GM12864 (cell line): ENCODE measurements at places on chromosomes 7 and 10.

DNA sequence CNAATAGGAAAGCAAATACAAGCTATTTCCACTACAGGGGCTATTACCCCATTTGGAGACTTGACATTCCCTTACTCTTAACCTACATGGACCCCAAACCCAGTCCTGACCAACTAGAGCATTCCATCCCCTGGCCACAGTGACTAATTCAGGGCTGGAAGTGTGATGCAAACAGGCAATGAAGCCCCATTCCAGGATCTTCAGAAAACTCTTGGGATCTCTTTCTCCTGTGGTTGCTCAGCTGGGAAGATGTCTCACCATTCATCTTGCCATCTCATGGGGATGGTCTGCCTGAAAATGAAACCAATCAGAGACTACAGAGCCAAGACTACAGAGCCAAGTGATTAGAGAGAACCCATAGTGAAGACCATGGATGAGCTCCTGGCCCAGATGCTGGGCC, 206.2 kb downstream of the ZNF365 start:
- no peak for DNase-seq

- no peak for DNase-seq
Observed at GRCh38 chr10:17878896-17879295, 69.7 kb downstream of the MRC1 start.

- no peak for DNase-seq
Observed at GRCh38 chr10:32400961-32401360, 45.0 kb upstream of the CCDC7 start.

GRCh38 chr7:156156734-156157408, 344.6 kb upstream of the SHH start:
- no peak for DNase-seq

- DNase-seq: no peak
Observed at GRCh38 chr7:11636274-11636673, 195.7 kb downstream of the THSD7A start.

DNA sequence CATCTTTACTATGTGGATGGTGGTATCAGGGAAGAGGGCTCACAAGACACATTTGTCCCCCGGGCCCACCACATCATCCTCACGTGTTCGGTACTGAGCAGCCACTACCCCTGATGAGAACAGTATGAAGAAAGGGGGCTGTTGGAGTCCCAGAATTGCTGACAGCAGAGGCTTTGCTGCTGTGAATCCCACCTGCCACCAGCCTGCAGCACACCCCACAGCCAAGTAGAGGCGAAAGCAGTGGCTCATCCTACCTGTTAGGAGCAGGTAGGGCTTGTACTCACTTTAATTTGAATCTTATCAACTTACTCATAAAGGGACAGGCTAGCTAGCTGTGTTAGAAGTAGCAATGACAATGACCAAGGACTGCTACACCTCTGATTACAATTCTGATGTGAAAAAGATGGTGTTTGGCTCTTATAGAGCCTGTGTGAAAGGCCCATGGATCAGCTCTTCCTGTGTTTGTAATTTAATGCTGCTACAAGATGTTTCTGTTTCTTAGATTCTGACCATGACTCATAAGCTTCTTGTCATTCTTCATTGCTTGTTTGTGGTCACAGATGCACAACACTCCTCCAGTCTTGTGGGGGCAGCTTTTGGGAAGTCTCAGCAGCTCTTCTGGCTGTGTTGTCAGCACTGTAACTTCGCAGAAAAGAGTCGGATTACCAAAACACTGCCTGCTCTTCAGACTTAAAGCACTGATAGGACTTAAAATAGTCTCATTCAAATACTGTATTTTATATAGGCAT, 9.1 kb upstream of the CSGALNACT2 start:
- DNase-seq: no peak

DNA sequence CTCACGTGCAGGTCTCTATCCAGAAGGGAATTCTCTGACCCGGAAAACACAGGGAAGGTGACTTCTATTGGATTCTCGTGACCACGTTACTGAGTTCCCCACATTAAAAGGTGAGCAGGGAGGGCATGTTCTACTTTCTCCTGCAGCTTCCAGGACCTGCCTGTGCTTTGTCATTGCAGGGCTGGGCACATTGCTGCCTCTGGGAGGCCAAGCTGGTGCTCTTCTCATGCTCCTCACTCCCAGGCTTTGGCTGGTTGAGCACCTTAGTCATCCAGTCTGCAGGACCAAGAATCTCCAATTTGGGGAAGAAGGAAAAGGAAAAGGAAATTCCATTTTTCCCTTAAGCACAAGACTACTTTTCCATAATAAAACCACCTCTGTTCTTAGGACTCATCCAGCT, 86.5 kb upstream of the TMEM72 start:
- no peak for DNase-seq
